ENCODE measurements at places on chromosomes 5 and 9.

- no peak for DNase-seq
Observed at GRCh38 chr5:95909738-95910137, 51.9 kb downstream of the ELL2 start.

DNA sequence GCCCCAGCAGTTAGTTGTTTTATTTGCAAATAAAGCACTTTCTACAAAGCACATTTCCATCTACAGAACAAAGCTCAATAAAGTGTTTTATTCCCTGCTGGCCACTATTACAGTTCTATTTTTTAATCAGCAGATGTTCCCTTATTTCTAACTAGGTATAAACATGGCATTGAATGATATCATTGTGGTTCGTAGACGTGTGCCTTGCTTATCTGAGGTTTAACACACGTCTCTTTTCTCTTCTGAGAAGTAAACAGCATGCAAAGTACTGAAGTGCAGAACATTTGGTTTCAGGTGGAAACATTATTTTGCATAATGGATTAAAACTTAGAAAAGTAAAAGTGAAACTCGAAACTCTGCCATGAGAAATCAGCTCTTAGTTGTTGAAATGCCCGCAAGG lies 1989.3 kb upstream of the WWC1 start:
- DNase-seq = no peak

- DNase-seq = no peak
Observed at GRCh38 chr5:134603059-134603458, 29.6 kb downstream of the SAR1B start.

GRCh38 chr9:135893104-135893503 lies 14.2 kb downstream of the CAMSAP1 start:
- DNase-seq = no peak

- DNase-seq = no peak
Observed at GRCh38 chr9:84239343-84239742, 101.2 kb downstream of the SLC28A3 start.

GRCh38 chr5:151733358-151734063 lies 24.9 kb downstream of the ATOX1 start:
- no peak for DNase-seq

GRCh38 chr9:127124111-127124531 lies 1.7 kb upstream of the ANGPTL2 start:
- no peak for DNase-seq

DNA sequence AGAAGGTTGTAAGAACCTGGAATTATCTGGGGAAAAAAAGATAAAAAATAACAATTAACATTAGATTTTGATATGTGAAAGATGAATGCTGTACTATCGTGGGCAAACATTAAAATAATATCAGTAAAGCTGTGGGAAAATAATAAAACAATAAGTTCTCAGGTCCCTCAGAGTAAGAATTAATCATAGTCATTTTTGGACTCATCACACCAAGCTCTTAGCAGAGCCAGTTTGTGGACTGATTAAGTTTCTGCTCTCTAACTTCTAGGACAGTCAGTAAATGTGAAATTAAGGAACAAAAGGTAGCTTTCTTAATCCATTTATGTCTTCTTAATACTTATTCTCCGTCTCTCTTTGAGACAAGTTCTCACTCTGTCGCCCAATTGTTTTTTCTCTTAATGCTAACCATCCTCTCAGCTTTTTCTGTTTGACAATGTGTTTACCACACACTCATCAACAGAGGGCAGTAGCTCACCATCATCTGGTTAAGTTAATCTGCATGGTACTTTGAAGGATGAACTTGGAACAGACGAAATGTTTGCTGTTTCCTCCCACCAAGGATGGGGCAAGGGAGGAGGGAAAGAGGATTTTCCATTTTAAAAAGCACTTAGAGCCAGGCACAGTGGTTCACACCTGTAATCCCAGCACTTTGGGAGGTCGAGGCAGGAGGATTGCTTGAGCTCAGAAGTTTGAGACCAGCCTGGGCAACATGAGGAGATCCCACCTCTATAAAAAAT lies 5.3 kb upstream of the ACO1 start:
- no peak for DNase-seq

DNA sequence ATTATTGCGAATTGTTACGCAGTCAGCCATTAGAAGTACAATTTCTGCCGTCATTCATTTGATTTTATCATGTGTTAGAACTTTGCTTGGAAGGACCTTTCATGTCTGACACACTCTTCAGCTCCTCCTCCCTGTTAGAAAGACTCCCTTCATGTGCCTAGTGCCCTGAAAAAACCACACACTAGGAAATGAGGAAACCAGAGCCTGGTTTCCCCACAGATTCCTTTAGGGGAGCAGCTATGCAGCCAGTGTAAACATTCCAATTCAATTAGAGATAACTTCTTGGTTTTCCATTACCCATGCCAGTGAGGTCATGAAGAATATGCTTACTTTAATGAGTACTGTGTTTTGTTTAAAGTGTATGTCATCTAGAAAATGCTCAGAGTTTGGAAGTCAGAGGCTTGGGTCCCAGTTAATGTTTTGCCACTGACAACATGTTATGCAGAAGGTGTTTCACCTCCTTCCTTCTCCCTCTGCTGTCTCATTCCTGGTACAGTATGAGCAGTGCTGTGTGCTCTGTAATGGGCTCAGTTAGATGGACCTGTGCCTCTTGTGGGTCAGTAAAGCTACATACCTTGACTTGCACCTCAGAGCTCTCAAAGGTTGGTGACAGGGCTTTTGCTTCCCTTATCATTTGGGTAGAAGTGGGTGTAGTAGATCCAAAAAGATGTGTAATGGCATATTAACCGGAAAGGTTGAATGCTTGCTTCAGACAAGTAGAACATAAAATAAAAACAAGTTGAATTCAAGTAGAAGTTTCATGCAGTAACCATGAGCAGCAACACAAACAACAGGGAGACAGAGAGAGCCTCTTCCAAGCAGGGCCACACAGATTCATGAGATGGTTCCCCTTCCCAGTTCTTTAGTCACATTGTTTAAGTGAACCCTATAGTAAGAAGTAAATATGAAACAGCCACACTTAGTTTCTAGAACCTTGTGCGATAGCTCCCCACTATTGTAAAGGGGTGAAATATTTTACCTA lies 52.6 kb upstream of the TNFAIP8 start:
- no peak for DNase-seq

DNA sequence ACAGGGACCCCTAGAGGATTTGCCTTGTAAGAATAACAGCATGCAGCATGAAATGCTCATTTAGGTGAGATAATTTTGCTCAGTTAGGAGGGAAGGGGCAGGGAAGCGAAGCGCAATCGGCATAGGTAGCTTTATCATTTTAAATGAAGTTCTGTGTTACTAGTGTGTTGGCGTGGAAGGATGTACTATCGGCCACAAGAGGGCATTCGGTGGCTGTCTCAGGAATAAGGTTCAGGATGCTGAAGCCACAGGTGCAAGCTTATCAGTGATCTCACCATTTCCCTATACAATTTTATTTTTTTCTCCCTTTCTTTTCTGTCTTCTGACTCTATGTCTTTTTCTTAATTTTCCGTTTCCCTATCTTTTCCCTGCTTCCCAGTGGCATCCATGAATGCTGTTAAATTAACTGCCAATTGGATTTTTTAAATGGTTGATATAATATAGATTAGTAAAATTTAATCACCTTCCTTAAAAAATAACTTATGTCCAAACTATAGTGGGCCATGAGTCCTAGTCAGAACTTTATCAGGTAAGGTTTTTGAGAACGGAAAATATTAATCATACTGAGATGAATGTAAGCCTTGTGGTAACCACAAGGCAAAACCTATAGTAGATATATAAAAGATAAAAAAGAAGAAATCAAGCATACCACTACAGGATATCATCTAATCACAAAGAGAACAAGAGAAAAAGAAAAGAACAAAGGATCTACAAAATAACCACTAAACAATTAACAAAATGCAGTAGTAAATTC lies 1.2 kb upstream of the INSL6 start:
- peak; percentile 41 for DNase-seq

DNA sequence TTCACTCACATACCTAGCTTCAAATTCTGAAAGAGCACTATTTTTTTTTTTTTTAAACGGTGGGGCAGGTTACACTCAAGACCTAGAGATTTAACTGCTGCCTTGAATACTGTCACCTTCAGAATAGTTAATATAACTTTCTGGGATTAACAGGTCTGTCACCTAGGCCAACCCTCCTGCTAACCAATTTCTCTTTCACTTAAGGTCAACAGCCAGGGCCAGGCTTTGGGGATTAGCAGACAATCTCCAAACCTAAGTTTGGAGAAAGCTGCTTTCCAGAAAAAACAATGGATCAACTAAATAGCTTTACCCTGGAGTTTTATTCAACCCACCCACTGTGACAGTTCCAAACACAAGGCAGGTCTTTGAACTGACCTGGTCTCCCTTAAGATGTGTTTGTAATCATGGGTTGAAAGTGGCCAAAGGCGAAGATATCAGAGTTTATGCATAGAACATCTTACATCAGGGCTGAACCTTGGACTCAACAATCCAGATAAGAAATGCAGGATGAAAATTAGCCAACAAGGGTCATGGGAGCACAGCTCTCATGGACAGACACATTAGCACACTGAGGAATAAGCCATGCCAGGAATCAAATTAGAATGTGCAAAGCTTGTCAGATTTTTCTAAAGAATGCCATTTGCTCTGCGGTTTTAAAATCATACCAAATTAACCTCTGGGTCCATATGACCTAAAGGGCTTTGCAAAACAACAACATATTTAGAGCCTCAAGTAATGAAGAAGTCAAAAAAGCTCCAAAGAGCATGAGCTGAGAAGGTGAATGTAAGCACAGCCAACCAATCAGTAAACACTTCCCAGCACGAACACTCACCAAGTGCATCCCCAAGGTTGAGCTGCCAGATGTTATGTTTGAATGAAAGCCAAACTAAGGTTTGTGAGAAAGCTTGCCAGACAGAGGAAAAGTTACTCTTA lies 538.5 kb upstream of the DMAC1 start:
- no peak for DNase-seq

DNA sequence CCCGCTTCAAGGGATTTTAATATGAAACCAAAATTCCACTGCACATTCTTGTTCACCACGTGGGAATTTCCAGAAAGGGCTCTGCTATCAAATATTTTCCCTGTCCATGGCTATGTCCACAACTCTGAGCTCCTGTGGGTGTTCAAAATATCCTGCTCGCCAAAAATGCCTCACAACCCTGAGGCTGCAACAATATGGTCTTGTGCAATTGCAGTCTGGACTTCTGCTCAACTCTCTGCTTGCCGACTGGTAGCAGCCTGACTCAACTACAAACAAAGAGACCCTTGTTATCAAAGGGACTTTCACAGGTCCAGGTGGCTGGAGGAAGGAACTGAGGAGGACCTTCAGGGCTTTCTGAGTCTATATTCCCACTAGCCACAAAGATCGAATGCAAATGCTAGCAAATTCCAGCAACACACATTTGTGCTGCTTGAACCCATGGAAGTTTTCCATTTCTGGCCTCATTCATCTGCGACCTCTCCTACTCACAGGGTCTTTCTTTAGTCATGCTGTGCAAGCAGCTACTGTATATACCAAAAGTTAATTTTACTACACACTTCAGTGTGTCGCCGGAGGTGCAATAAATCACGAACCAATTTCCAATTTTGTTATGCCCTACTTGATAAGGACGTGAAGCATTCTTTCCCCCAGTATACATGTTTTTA lies 169.2 kb upstream of the SLC30A5 start:
- no peak for DNase-seq

DNA sequence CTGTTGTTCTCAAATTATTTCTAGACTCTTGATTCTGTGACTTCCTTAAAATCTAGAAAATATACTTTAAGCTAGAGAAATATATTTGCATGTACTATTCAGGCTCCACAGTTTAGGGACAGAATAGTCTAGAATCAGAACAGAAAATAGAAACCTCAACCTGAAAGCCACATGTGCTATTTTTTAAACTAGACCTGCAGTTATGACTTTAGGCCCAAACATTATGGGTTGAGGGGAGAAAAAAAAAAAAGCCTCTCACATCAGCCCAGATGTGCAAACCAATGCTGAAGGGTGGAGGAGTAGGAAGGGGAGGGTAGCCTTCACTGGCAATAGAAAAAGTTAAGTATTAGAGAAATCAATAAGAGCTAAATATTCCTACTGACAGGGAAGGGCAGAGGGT lies 35.7 kb downstream of the ELL2 start:
- no peak for DNase-seq

DNA sequence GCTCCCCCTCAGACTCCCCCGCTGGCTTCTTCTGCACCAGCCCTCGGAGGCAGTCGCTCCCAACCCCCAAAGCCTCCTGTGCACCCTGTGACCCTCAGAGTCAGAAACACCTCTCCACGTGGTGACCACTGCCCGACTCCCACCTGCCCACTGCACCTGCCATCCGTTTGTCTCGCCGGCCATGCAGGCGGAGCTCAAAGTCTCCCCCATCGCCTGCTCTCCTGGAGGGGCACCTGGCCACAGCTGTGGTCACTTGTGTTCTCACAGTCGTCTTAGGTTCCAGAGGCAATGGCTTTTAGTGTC lies 38.2 kb downstream of the MRPL36 start:
- no peak for DNase-seq

- no peak for DNase-seq
Observed at GRCh38 chr9:89887286-89887685, 282.5 kb downstream of the GADD45G start.

DNA sequence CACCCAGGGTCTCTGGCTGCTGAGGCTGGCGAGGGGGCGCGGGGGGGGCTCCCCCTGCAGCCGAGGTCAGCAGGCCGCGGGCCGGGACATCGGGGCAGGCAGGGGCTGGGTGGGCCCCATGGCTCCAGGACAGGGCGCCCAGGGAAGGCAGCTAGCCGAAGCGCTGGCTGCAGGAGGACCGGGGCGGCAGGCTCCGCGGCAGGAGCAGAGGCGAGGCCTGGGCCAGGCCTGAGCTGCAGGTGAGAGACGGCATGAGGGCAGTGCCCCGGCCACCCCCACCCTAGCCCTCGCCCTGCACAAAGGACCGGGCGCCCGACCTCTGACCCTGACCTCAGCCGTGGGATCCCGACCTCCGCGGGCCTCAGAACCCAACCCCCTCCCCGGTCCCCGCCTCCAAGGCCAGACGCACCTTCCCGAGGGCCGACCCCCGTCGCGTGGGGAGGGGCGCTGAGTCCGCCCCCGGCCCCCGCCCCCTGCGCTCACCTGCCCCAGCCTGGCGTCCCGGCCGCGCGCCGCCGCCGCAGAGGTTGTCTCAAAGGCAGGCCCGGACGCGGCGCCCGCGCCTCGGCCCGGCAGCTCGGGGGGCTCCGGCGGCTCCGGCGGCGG lies 431 bp downstream of the RNF208 start:
- DNase-seq = no peak

- DNase-seq = no peak
Observed at GRCh38 chr5:75446068-75446467, 65.4 kb downstream of the CERT1 start.

- DNase-seq = no peak
Observed at GRCh38 chr9:103981912-103982311, 112.2 kb upstream of the SMC2 start.

DNA sequence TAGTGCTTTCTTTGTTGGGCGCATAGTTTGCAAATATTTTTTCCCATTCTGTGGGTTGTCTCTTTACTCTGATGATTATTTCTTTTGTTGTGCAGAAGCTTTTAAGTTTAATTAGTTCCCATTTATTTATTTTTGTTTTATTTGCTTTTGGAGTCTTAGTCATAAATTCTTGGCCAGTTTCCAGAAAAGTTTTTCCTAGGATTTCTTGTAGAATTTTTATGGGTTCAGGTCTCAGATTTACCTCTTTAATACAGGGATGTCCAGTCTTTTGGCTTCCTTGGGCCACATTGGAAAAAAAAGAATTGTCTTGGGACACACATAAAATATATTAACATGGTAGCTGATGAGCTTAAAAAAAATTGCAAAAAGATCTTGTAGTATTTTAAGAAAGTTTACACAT lies 122.0 kb downstream of the WDR70 start:
- no peak for DNase-seq

GRCh38 chr9:18368206-18368605 lies 105.7 kb upstream of the ADAMTSL1 start:
- no peak for DNase-seq

GRCh38 chr5:118894709-118895108 lies 93.6 kb downstream of the DTWD2 start:
- DNase-seq = no peak
